ENCODE measurements at places on chromosomes 16 and 17.

- DNase-seq, result no peak
These were observed 7.9 kb downstream of the P2RX5 start for GRCh38 chr17:3688027-3688553.

DNA sequence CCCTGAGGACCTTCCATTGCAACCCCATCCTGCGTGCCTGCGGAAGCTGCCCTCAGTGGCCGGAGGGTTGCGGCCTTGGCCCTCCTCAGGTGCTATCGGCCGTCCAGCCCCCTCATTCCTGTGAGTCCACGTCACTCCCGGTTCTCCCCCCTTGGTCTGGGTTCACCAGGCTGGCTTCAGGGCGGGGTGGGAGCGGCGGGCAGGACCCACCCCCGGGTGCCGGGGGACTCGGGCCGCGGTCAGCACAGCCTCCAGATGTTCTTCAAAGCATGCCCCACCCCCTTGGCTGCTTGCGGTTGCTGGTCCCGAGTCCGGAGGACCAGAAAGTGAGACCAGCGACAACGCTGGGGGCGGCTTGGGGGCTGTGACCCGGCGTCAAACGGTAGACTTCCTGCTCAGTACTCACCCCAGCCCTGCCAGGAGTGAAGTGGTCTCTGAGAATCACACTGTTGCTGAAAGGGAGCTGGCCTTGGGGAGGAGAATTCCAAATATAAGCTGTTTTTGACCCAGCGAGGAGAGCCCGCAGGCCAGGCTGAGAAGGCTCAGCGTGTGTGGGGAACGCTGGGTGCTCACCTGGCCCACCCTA, 4.5 kb downstream of the ZNF469 start:
- no peak for DNase-seq

GRCh38 chr17:70654706-70655105, 485.4 kb downstream of the KCNJ2 start:
- no peak for DNase-seq

GRCh38 chr16:47949714-47950113, 206.1 kb downstream of the ABCC12 start:
- no peak for DNase-seq

- DNase-seq, result no peak
These were observed 35.8 kb downstream of the WIPI1 start for GRCh38 chr17:68421486-68421885.

- DNase-seq, result no peak
These were observed 2272.8 kb downstream of the TP53TG3F start for GRCh38 chr16:35732046-35732810.

DNA sequence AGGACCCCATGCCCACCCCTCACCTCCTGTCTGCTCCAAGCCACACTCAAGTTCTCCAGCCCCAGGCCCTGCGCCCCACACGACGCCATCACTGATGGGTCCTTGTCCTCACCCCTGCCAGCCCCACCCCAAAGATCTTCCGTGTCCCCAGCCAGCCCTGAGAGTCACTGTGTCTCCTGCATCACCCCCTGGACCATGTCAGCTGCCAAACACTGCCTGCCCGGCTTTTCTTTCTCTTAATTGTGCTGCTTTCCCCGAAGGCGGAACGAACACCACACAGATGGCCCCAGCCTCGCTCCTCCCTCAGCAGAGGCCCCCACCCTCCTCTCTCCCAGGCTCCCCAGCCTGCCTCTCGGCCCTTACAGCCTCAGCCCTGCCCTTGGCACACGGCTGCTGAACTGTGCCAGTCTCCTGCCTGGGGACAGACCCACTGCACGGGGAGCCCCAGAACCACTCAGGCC, 4.8 kb upstream of the GAA start:
- no peak for DNase-seq

DNA sequence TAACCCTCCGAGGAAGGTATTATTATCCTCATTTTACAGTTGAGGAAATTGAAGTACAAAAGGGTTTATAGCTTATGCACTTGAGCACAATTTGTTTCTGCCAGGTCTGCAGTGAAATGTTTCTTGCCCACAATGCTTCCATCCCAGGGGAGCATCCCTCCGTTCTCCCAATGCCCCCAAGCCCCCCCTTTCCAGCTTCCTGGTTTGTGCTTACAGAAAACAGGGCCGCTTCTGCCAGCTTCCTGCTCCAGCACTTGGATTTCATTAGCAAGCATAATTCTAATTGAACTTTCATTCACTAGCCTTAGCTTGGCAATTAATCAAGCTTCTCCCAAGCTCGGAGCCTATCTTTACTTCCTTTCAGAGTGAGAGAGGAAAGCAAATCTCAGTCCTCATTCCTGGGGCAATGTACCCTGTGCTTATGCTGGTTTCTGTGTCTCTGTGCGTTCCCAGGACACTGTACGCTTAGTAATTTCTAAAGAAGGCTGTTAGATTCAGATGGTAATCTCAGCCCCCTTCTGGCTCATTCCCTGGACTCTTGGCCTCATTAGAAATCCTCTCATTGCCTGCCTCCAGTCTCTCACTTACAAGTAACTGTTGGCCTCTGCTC, 141.6 kb downstream of the HS3ST2 start:
- DNase-seq, result no peak

DNA sequence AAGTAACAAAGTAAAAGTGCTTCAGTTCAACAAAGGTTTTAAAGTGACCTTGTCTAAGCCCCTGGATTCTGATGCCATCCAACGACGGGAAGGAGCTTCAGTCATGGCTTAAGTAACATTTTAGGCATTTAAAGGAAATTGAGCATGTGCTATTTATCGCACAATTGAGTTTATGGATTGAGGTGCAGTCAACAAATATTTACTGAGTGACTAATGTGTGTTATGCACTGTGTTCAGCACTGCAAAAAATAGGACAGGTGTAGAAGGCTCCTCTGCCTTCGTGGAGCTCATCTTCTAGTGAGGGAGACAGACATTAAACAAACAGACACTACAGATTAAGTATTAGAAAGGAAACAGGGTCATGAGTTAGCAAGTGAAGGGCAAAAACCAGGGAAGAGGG, 12.5 kb downstream of the TMIGD1 start:
- DNase-seq, result no peak

GRCh38 chr16:88691924-88692560, 5.7 kb upstream of the SNAI3 start:
- DNase-seq, result no peak

- DNase-seq, result peak; percentile 57
These were observed 90.7 kb downstream of the PITPNC1 start for GRCh38 chr17:67467500-67468455.

DNA sequence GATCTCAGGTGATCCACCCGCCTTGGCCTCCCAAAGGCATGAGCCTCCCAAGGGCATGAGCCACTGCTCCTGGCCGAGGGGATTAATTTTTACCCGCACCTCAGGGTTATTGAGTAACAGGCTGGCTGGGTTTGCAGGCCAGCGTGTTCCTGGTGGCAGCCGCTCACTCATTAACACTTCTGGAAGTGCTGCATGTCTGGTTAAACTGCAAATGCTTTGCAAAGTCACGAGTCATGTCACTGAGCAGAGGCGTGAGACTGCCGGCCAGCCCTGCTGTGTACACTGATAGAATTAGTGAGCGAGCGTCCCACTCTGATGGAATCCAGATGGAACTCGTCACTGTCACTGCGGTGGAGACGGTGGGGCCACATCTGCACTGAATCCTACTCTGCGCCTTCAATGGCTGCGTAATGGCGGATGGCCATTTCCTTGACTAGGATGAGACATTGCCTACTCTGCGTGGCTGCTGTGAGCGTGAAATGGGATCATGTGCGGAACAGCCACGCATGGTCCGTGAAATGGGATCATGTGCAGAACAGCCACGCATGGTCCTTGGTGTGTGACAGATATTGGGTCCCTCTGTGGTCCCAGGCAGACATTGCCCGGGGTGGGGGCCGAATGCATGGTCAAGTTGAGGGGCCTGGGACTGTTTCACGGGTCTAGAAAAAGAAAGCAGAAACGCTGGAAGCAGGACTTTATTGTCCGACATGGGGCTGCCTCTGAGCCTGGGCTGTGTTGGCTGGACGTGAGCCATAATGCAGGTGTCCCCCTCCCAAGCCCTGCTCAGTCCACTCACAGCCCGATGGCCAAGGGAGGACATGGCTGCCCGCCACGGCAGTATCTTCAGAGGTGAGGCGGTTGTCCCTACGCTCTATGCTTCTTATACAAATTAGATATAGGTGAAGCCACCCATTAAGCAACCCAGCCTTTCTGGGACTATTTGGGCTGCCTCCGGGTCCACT, 740 bp upstream of the SLC5A10 start:
- no peak for DNase-seq

- DNase-seq, result no peak
These were observed 15.9 kb downstream of the C1QTNF1 start for GRCh38 chr17:79039886-79040285.

DNA sequence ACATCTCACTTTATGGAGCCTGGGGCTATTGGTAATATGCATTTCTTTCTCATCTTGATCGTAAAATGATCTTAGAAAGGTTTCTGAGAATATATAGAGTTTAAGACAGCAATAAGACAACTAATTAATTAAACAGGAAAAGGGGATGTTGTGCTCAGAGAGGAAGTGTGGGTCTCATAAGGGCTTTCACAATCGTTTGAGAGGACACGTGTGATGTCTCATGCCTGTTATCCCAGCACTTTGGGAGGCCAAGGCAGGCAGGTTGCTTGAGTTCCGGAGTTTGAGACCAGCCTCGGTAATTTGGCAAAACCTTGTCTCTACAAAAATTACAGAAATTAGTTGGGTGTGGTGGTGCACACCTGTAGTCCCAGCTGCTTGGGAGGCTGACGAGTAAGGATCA, 295.6 kb downstream of the WWOX start:
- DNase-seq, result no peak

DNA sequence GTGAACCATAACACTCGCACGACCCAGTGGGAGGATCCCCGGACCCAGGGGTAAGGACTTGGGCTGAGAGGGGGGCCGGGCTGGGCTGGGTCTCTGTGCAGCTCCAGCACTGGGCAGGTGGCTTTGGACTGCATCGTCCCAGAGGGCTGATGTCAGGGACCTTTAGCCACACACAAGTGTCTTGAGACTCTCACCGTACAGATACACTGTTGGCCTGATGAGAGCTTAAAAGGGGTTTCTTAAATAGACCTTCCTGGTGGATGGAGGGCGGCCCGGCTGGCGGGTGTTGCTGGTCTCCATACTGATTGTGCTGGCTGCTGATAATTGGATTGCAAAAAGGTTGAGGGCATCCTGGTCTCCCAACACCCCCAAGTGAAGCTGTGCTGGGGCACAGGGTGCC, 21.7 kb upstream of the CLEC18A start:
- peak; percentile 28 for DNase-seq

DNA sequence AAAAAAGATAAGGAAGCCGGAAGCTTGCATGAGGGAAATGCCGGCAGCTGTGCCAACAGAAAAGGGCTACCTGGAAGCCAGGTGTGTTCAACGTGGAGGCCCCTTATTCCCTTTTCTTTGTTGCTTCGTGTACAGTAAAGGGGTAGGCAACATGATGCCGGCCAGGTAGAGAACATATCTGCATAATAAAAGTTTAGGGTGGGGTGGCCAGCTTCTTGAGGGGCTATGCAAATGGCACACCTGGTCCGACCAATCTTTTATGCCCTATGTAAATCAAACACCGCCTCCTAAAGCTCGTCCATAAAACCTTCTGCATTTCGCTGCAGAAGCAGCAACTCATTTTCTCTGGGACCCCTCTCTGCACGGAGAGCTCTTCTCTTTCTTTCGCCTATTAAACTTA, 911.6 kb downstream of the KCNJ2 start:
- no peak for DNase-seq

- no peak for DNase-seq
These were observed 3.5 kb upstream of the UQCC4 start for GRCh38 chr16:1424028-1424427.

DNA sequence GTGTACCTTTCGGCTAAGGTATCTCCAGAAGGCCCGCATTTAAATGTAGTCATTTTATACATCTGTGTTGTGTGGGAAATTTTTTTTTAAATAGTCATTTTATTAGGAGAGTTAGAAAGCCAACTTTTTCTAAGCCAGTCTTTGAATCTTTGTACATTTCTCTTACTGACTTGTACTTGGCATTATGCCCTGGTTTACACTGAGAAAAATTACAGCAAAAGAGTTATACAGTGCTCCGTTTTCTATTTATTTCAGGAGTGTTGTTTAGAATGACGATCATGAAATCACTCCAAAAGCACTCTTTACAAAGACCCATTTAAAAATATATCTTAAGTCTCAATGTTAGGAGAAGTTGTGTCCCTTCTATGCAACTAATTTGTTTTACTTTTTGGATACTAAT, 91.8 kb downstream of the CYB561 start:
- DNase-seq, result no peak

DNA sequence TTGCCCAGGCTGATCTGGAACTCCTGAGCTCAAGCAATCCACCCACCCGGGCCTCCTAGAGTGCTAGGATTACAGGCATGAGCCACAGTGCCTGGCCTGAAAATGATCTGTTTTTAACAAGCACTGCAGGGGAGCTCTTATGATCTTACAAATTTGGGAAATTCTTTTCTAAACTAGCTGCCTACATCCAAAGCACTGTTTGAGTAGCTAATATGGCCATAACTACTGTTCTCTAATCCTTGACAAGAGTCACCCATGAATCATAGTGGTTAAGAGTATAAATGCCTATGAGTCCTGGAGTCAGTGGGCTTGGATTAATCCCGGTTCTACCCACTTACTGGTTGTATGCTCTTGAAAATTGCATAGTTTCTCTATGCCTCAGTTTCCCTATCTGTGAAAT, 1.4 kb upstream of the CPPED1 start:
- DNase-seq, result no peak
